ENCODE measurements at places on chromosomes 1 and 21.

GRCh38 chr1:62452951-62453350 is 16.1 kb downstream of the USP1 start:
- peak; percentile 35 for ATAC-seq
- H3K27ac ChIP-seq, result no peak overlapping the region
- peaks cover 81% of the 10 kb centered on the region for H3K36me3 ChIP-seq
- H3K4me1 ChIP-seq, result no peaks in the 10 kb centered on the region

- no peak overlapping the region for H3K27ac ChIP-seq
- no peak overlapping the region for H3K4me3 ChIP-seq
- no peaks in the 10 kb centered on the region for H3K4me1 ChIP-seq
- H3K36me3 ChIP-seq, result no peaks in the 10 kb centered on the region
- peaks cover 23% of the 10 kb centered on the region for H3K27me3 ChIP-seq
Observed at GRCh38 chr1:200896531-200897196, 2.0 kb downstream of the INAVA start.

DNA sequence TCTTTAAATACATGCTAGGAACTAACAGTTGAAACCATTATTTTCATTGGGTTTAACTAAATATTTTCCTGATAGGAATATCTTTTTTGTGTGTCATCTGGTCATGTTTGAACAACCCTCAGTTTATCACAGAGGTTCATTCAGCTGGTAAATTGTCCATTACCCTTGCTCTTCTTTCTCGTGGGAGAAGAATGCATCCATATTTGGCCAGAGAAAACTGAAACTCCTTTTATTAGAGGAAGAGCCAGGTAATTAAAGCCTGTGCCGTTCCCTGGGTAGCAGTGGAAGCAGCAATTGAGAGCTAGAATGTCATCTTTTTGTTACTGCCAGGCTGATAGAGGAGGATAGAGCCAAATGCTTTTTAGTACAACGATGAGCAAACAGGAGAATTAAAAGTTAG is 587.2 kb upstream of the ZRANB2 start:
- H3K36me3 ChIP-seq, result no peaks in the 10 kb centered on the region
- no peak overlapping the region for H3K4me3 ChIP-seq
- no peaks in the 10 kb centered on the region for H3K27me3 ChIP-seq
- no peaks in the 10 kb centered on the region for H3K4me1 ChIP-seq
- H3K27ac ChIP-seq, result no peak overlapping the region

DNA sequence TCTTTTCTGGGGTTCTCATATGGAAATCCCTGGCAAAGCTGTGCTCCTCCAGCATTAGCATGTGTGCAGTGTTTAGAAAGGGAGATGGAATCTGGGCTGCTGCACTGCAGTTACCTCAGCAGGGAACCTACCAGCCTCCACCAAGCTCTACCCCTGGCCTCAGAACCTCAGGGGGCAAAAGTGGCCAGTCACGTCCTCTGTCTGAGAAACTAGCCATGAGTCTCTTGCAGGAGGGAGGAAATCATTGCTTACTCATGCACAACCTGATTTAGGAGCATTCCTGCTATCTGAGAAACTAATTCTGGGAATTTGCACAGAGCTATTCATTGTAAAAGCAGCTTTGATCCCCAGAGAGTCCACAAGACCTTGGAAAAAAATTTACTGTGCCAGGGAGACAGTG is 80.6 kb upstream of the IPO9 start:
- no peak for ATAC-seq
- peaks cover 4% of the 10 kb centered on the region for H3K27me3 ChIP-seq
- H3K4me1 ChIP-seq, result peaks cover 8% of the 10 kb centered on the region
- no peaks in the 10 kb centered on the region for H3K36me3 ChIP-seq

All from activated T-helper 17 cell treated with anti-CD3 and anti-CD28 coated beads, Interleukin-2, amount 50 U/mL, for 72 hours (primary cell).